CD8-positive, alpha-beta memory T cell (primary cell): ENCODE measurements at places on chromosomes 1 and 21.

- H3K36me3 ChIP-seq, result peaks cover 20% of the 10 kb centered on the region
- peaks cover 6% of the 10 kb centered on the region for H3K4me1 ChIP-seq
- H3K27me3 ChIP-seq, result no peaks in the 10 kb centered on the region
- no peak overlapping the region for H3K4me3 ChIP-seq
- DNase-seq, result no peak
These were observed 4.5 kb downstream of the TRMT1L start for GRCh38 chr1:185152187-185152767.

GRCh38 chr1:202679406-202680177 lies 30.7 kb downstream of the SYT2 start:
- H3K27me3 ChIP-seq, result peaks cover 4% of the 10 kb centered on the region
- H3K4me1 ChIP-seq, result no peaks in the 10 kb centered on the region
- H3K36me3 ChIP-seq, result no peaks in the 10 kb centered on the region
- H3K27ac ChIP-seq, result no peak overlapping the region

DNA sequence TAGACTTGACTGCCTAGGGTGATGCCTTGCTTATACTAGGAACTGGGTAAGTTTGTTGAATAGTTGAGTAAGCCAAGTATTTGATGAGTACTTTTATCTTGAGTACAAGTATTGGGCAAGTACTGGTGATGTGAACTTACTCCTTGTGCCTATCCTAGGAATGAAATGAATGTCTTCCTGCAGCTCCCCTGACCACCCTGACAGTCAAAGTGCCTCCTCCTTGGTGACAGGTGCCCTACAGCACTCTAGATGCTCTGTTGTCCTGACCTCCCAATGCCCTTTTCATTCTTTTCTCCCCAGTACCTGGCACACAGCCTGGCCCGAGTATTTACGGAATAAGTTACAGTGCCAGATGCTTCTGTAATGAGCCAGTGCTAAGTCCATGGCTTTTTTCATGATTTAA lies 25.5 kb downstream of the PCSK9 start:
- no peak overlapping the region for H3K27ac ChIP-seq
- DNase-seq, result no peak
- H3K36me3 ChIP-seq, result peaks cover 15% of the 10 kb centered on the region
- no peaks in the 10 kb centered on the region for H3K27me3 ChIP-seq

- H3K4me1 ChIP-seq, result no peaks in the 10 kb centered on the region
- no peak overlapping the region for H3K27ac ChIP-seq
- H3K27me3 ChIP-seq, result no peaks in the 10 kb centered on the region
- H3K36me3 ChIP-seq, result no peaks in the 10 kb centered on the region
- no peak for DNase-seq
These were observed 21.3 kb downstream of the FAM78B start for GRCh38 chr1:166145499-166145898.

- no peaks in the 10 kb centered on the region for H3K4me1 ChIP-seq
- H3K36me3 ChIP-seq, result no peaks in the 10 kb centered on the region
- DNase-seq, result no peak
- H3K4me3 ChIP-seq, result no peak overlapping the region
- H3K27ac ChIP-seq, result no peak overlapping the region
These were observed 108.5 kb downstream of the SDCCAG8 start for GRCh38 chr1:243364330-243364729.

DNA sequence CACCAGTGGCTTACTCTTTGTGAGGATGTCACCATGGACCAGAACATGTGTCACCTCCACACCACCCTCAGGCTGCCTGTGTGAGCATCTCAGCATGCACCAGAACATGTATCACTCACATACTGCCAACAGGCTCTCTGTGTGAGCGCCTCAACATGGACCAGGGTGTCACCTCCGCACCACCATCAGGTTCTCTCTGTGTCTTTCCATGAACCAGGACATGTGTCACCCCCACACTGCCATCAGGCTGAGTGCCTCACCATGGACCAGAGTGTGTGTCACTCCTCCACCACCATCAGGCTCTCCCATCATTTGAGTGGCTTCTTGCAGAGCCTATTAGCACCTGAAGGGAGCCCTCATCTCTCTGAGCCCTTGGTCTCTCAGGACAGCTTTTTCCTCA lies 125.2 kb downstream of the ZNF648 start:
- H3K36me3 ChIP-seq, result no peaks in the 10 kb centered on the region
- H3K4me3 ChIP-seq, result no peak overlapping the region
- H3K27me3 ChIP-seq, result no peaks in the 10 kb centered on the region

GRCh38 chr21:28509031-28509430 lies 483.6 kb downstream of the LTN1 start:
- H3K4me1 ChIP-seq, result no peaks in the 10 kb centered on the region
- H3K27me3 ChIP-seq, result no peaks in the 10 kb centered on the region
- H3K4me3 ChIP-seq, result no peak overlapping the region
- no peak for DNase-seq
- no peaks in the 10 kb centered on the region for H3K36me3 ChIP-seq
- no peak overlapping the region for H3K27ac ChIP-seq

DNA sequence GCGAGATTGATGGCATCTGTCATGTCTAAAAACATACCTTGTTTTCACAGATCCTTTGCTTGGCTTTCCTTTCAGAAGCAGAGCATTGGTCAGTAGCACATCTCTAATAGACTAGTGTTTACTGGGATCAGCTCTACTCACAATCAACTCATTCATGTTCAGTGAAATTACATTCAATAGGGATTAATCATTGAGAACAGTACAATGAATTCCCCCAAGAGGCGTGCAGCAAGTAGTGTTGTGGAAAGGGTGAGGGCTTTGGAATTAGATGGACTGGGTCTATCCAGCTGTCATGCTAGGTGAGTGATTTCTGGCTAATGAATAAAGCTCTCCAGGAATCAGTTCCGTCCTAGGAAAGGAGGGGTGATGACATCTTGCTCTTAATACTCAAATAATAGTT lies 155.2 kb upstream of the COA6 start:
- no peak overlapping the region for H3K27ac ChIP-seq
- H3K4me1 ChIP-seq, result no peaks in the 10 kb centered on the region
- H3K36me3 ChIP-seq, result no peaks in the 10 kb centered on the region
- no peak for DNase-seq
- H3K27me3 ChIP-seq, result no peaks in the 10 kb centered on the region

DNA sequence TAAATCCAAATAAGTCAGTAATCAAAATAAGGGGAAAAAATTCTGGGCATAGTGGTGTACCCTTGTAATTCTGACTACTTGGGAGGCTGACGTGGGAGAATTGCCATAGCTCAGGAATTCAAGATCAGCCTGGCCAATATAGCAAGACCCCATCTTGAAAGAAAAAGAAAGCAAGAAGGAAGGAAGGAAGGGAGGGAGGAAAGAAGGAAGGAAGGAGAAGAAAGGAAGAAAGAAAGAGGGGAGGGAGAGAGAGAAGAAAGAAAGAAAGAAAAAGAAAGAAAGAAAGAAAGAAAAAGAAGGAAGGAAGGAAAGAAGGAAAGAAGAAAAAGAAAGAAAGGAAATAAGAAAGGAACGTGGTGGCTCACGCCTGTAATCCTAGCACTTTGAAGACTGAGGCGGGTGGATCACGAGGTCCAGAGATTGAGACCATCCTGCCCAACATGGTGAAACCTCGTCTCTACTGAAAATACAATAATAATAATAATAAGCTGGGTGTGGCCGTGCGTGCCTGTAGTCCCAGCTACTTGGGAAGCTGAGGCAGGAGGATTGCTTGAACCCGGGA lies 64.5 kb upstream of the ROR1 start:
- no peak overlapping the region for H3K4me3 ChIP-seq
- no peak for DNase-seq
- no peaks in the 10 kb centered on the region for H3K4me1 ChIP-seq
- H3K36me3 ChIP-seq, result no peaks in the 10 kb centered on the region
- no peak overlapping the region for H3K27ac ChIP-seq
- H3K27me3 ChIP-seq, result no peaks in the 10 kb centered on the region

GRCh38 chr1:177444997-177445746 lies 274.4 kb downstream of the BRINP2 start:
- no peaks in the 10 kb centered on the region for H3K4me1 ChIP-seq
- no peak for DNase-seq
- no peaks in the 10 kb centered on the region for H3K36me3 ChIP-seq
- H3K4me3 ChIP-seq, result no peak overlapping the region
- no peaks in the 10 kb centered on the region for H3K27me3 ChIP-seq

DNA sequence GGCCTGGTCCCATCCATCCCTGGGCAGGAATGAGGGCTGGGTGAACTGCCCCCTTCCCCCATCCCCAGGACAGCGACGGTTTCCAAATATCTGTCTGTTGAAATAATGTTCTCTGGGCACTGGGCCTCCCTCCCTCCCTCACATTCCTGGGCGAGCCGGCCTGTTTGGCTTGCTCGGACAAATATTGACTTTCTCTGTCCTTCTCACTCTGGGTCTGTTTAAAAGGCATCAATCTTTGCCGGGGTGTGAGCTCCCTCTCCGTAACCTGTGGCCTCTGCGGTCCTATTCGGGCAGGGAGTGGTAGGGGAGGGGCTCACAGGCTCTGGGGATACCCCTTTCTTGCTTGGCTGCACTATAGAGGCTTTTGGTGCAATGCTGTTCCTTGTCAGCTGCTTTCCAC lies 40.2 kb downstream of the FOXD2 start:
- H3K27ac ChIP-seq, result no peak overlapping the region
- H3K4me3 ChIP-seq, result no peak overlapping the region
- no peaks in the 10 kb centered on the region for H3K27me3 ChIP-seq
- no peaks in the 10 kb centered on the region for H3K36me3 ChIP-seq
- no peak for DNase-seq
- H3K4me1 ChIP-seq, result no peaks in the 10 kb centered on the region

DNA sequence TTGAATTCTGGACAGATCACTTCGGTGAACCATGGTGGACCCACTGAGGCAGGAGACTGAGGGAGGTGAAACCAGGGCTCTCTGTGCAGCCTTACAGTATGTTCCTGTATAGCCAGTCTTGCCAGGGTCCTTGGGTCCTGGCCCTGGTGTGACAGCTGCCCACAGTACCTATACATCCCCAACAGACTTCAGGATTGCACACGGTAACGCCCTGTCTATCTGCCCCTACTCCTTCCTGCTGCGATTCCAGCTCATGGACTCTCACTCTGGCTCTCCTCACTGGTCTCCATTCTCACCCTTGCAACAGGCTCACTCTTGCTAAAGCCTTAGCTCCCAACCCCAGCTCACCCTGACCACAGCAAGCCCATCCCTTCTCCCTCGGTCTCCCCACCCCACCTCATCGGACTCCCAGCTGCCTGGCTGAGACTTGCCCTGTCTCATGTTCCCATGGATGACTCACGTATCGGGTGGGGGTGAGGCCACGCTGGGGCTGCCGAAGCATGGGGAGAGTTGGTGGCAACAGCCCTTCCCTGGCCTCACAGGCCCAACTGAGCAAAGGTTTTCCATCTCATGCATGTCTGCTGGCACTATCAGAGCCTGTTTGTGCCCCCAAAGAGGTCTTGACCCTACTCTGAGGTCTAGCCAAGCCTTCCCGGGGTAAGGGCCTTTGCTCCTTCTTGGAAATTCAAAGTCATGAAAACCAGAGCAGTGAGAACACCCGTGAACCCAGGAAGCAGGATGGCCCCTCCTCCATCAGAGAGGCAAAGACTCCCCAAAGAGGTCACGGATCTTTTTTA lies 7.1 kb downstream of the PHLDA3 start:
- no peaks in the 10 kb centered on the region for H3K4me1 ChIP-seq
- DNase-seq, result no peak
- no peaks in the 10 kb centered on the region for H3K27me3 ChIP-seq

DNA sequence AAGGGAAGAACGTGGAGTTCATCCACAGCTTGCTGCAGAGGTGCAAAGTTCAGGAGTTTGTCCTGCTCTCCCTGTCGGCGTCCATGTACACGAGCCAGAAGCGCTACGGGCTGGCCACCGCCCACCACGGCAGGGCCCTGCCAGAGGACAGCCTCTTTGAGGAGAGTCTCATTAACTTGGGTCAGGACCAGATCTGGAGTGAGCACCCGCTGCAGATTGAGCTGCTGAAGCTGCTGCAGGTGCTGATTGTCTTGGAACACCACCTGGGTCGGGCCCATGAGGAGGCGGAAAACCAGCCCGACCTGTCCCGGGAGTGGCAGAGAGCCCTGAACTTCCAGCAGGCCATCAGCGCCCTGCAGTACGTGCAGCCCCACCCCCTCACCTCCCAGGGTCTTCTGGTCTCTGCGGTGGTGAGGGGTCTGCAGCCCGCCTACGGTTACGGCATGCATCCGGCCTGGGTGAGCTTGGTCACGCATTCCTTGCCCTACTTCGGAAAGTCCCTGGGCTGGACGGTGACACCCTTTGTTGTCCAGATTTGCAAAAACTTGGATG lies 73.8 kb upstream of the MORC3 start:
- H3K4me3 ChIP-seq, result no peak overlapping the region
- H3K27me3 ChIP-seq, result no peaks in the 10 kb centered on the region
- DNase-seq, result no peak
- peaks cover 13% of the 10 kb centered on the region for H3K36me3 ChIP-seq
- no peak overlapping the region for H3K27ac ChIP-seq

DNA sequence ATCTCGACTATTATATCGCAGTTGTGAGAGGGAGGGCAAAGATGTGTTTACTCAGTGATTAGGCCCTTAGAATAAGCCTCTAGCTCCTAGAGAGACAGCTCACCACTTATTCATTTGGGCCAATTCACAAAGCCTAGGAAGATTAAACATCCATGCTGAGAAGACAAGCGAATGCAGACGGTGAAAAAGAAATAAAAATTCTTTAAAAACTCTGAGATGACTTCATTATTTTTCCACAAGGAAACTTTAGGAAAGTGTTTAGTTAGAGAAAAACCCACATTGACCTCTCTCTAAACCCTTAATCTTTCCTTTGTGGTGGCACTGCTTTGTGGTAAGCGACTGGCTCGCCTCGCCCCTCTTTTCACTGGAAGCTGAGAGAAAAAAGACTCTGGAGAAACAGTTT lies 146.8 kb upstream of the DMRTA2 start:
- H3K36me3 ChIP-seq, result no peaks in the 10 kb centered on the region
- no peak overlapping the region for H3K27ac ChIP-seq
- no peaks in the 10 kb centered on the region for H3K27me3 ChIP-seq
- H3K4me3 ChIP-seq, result no peak overlapping the region
- no peaks in the 10 kb centered on the region for H3K4me1 ChIP-seq

- DNase-seq, result no peak
- H3K27me3 ChIP-seq, result no peaks in the 10 kb centered on the region
- peaks cover 11% of the 10 kb centered on the region for H3K4me1 ChIP-seq
- no peak overlapping the region for H3K27ac ChIP-seq
- no peak overlapping the region for H3K4me3 ChIP-seq
These were observed 28.0 kb downstream of the SYDE2 start for GRCh38 chr1:85172684-85173337.

DNA sequence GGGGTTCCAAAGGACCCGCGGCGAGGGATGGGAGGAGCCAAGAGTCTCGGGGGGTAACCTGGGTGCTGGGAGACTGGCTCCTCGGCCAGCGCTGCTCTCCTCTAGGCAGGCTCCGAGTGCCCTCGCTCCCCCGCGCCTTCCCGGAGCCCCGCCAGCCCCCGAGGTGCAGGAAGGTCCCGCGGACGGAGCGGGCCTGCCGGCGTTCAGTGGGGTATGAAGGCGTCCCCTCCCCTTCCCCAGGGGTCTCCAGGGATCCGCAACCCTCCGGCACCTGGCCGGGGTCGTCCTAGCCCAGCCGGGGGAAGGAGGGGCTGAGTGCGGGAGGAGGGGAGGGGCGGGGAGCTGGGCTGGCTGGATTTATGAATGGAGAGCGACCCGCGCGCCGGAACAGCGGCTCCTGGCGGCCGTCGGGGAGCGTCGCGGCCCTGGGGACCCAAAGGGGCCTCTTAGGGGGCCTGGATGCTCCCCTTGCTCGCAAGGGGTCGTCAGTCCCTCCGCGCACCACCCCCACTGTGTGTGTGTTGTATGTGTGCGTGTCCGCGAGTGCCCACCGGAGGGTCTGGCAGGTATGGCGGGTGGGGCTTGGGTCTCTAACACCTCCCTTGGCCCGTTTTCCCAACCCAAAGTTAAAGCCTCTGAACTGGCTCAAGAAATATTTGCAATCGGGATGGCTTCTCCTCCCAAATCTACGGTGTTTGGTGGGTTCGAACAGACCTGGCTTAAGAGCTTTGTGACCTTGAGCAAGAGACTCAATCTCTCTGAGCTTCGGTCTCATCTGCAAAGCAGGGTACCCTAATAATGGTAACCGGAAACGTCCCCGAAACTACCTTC lies 642 bp downstream of the HCRTR1 start:
- no peaks in the 10 kb centered on the region for H3K36me3 ChIP-seq
- no peak overlapping the region for H3K27ac ChIP-seq
- H3K4me1 ChIP-seq, result no peaks in the 10 kb centered on the region
- DNase-seq, result peak; percentile 12
